ENCODE measurements at places on chromosomes 16 and 17.

GRCh38 chr17:19003543-19004420, 782 bp downstream of the FAM83G start:
- DNase-seq = no peak

GRCh38 chr17:43129671-43130010, 4.5 kb upstream of the BRCA1 start:
- no peak for DNase-seq

GRCh38 chr17:1553354-1554266, 9.0 kb downstream of the PITPNA start:
- no peak for DNase-seq

GRCh38 chr17:17484451-17484899, 7.7 kb downstream of the MED9 start:
- no peak for DNase-seq

DNA sequence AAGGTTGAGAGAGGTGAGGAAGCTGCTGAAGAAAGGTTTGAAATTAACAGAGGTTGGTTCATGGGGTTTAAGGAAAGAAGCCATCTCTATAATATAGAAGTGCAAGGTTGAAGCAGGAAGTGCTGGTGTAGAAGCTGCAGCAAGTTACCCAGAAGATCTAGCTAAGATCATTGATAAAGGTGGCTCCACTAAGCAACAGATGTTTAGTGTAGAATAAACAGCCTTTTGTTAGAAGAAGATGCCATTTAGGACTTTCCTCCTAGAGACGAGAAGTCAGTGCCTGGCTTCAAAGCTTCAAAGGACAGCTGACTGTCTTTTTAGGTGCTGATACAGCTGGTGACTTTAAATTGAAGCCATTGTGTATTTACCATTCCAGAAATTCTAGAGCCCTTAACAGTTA, 29.3 kb downstream of the GOSR1 start:
- DNase-seq = no peak

GRCh38 chr17:39045948-39046679, 78.9 kb upstream of the FBXO47 start:
- no peak for DNase-seq

GRCh38 chr16:72241930-72242329, 70.0 kb upstream of the PMFBP1 start:
- DNase-seq = no peak

DNA sequence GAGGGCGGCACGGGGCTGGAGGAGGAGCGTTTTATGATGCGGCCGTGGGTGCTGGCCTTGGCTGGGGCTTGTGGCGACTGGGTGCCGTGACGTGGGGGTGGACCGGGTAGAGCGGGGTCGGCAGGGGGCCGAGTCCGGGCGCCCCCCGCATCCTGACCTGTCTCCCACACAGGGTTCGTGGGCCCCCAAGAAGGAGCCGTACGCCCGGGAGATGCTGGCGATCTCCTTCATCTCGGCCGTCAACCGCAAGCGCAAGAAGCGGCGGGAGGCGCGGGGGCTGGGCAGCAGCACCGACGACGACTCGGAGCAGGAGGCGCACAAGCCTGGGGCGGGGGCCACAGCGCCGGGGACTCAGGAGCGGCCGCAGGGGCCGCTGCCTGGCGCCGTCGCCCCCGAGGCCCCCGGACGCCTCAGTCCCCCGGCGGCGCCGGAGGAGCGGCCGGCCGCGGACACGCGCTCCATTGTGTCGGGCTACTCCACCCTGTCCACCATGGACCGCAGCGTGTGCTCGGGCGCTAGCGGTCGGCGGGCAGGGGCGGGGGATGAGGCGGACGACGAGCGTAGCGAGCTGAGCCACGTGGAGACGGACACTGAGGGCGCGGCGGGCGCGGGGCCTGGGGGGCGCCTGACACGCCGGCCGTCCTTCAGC, 81.6 kb downstream of the ARHGAP23 start:
- no peak for DNase-seq

DNA sequence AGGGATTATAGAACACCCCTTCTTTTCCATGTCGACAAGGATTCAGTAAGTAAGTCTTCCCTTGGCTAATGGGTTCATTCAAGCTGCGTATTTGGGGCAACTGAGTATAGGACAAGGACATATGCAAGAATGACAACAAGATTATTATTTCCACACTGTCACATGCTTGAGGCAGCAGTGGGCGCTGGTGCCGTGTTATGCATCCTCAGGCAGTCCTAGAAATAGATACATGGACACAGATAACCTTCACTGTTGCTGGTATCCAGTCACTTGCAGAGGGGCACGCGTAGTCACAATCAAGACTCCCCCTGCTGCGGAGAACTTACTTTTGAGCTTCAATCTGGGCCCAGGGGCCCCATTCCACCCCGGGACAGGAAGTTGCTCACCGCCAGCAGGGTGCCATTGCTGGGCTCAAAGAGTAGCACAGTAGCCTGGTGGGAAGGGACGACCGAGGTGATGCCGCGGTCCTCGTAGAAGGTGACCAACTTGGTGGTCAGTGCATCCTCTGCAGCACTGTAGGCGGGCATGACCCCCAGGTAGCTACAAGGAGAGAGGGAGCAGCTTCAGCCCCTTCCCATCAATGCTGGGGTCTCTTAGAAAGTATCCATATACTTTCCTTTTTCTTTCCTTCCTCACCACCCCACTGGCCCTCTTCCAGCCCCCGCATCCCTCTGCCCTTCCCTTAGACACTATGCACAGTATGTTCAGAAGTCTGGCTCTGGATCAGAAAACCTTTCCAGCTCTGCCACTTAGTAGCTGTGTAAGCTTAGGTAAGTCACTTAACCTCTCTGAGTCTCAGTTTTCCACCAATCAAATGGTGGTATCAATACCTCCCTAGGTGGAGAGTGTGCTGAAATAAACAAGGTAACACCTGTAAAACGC, 804 bp downstream of the CRYM start:
- DNase-seq = no peak

DNA sequence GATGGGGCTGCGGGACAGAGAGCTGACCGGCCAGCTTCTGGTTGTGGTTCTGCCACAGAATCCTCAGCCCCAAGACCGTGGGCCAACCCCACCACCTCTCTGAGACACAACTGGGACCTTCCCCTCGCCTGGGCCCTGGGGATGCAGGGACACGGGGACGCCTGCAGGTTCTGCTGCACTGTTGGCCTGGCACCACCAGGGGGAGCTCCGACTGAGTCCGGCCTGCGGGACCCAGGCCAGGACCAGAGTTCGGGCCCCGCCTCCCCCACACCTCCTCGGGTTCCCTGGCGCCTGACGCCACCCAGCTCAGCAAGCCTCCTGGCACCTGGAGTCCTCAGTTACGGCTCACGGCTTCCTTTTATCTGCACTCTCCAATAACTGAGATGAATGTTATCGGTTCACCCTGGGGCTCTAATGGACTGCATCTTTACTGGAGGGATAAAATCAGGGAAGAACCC, 27.3 kb downstream of the TBC1D16 start:
- peak; percentile 83 for DNase-seq

DNA sequence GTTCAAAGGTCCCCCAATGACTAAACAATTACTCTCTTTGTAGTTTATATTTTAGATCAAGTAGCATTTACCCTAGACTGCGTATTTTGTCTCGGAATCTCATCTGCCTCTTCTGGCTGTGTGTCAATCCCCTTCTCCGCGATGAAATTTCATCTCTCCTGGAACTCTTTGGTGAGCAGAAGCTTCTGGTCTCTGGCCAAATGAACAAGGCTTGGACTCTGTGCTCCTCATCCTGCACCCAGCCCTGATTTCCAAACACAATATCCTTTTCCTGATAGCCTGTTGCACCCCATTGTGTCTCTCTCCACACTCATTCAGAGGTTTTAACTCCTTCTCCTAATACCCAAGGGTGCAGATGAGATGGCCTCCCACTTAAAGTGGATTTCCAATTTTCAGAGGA, 609.4 kb upstream of the CDH5 start:
- no peak for DNase-seq

GRCh38 chr17:65750166-65750565, 188.7 kb upstream of the AXIN2 start:
- DNase-seq = no peak

DNA sequence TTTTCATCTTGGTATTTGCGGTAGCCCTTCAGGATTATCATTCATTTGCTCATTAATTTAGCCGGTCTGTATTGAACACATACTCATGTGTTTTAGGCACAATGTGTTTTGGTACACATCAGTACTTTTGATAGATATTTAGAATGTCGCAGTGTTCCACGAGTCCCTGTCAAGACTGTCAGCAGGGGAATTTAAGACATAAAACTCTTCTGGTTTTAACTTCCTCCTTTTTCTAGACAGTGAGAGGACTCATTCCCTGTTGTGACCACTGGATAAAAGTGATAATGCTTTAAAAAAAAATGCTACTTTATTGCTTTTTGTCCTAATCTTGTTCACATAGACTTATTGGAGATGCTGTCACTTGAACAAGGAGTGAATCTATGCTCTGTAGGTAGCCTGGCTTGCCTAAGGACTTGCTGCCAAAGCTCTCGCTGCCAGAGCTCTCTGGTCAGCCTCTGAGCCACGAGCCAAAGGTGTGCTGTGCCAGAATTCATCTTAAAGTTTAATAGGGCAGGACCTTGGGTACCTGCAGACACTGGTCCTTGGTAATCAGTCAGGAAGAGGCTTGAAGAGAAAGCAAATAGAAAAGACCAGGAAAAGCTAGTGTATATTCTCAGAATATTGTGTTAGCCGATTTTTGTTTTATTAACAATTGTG, 5.4 kb downstream of the DCAF7 start:
- DNase-seq = no peak

DNA sequence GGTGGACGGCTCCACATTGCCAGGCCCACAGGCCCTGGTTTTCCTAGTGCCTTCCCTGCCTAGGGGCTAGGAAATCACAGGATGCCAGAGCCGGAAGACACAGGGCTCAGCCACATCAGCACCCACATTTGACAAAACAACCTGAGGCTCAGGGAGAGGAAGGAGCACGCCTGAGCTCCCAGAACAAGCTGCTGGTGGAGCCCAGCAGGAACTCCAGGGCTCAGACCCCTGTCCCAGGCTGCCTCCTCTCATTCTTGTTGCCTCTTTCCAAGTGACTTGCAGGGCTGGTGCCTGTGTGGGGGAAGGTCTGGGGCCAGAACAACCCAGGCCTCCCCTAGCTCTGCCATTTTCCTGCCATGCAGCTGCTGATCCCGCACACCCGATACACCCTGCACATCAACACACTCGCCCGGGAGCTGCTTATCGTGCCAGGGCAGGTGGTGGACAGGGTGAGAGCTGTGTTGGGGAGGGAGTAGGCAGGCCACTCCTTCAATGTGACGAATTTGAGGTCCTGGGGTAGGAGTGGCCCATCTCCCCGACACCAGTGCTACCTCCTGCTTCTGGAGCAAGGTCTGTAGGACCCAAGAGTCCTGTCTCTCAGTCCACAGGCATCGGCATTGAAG, 7.6 kb downstream of the ALOX15B start:
- DNase-seq = no peak

GRCh38 chr17:78168903-78169793, 767 bp downstream of the SYNGR2 start:
- peak; percentile 79 for DNase-seq

DNA sequence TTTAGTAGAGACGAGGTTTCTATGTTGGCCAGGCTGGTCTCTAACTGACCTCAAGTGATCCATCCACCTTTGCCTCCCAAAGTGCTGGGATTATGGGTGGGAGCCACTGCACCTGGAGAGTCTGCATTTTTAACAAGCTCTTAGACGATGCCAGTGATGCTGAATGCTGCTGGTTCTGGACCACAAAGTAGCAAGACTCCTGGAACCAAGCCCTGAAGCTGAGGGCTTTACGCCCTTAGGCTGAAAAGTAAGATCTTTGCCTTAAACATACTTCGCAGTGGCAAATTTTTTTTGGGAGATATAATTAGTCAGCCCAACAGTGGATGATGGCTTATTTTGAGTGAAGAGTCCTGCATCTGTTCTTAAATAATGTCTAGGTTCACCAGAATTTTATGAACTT, 14.0 kb downstream of the METTL9 start:
- DNase-seq = no peak

GRCh38 chr16:54935266-54935968, 4.8 kb downstream of the IRX5 start:
- DNase-seq = no peak

DNA sequence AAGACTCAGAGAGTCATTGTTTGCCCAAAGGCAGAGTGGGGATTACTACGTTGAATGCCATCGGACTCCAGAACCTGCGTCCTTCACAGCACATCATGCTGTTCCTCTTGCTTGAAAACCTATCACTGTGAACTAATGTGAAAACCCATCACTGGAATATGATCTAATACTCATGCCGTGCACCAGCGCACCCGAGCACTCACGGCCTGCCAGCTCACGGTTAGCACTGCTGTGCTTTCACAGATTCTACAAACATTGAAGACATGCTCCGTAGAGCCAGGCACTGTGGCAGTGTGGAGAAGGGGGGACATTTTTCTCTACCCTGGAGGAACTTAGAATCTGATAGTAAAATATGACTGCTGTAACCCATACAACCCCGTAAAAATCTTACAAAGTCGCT, 350.4 kb downstream of the C16orf95 start:
- DNase-seq = peak; percentile 59

GRCh38 chr17:65553646-65554552, 7.5 kb downstream of the AXIN2 start:
- no peak for DNase-seq
